ENCODE measurements at places on chromosomes 3 and 15.
A peak's percentile ranks its signal among the peaks of the same experiment; 100 is the strongest.

- no peak for DNase-seq
These were observed 20.2 kb downstream of the GBE1 start for GRCh38 chr3:81741216-81741615.

GRCh38 chr3:113747283-113748046 lies 630 bp downstream of the ATP6V1A start:
- peak; percentile 53 for DNase-seq

DNA sequence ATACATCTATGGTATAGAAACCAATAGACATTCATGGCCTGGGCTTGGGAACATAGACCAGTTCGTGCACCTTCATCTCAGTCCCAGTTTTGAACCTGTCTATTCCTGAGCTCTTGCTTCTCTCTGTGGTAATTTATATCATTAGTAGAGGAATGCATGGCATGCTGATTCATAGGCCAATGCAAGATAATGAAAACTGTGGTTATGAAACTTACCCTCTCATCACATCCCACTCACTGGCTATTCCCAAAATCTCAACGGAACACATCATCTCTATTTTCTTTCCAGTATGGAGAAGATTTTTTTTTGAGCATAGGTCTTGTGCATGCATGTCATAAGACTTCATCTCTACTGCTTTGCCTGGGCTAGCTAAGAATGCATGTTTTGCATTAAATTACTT lies 18.7 kb upstream of the P2RY12 start:
- no peak for DNase-seq

- no peak for DNase-seq
These were observed 50.6 kb upstream of the TBC1D23 start for GRCh38 chr3:100209948-100210771.

- no peak for DNase-seq
These were observed 249.4 kb downstream of the CHL1 start for GRCh38 chr3:445960-446359.

GRCh38 chr3:30520699-30521098 lies 85.7 kb upstream of the TGFBR2 start:
- no peak for DNase-seq

- DNase-seq: no peak
These were observed 110.3 kb upstream of the ICE2 start for GRCh38 chr15:60589253-60589652.

DNA sequence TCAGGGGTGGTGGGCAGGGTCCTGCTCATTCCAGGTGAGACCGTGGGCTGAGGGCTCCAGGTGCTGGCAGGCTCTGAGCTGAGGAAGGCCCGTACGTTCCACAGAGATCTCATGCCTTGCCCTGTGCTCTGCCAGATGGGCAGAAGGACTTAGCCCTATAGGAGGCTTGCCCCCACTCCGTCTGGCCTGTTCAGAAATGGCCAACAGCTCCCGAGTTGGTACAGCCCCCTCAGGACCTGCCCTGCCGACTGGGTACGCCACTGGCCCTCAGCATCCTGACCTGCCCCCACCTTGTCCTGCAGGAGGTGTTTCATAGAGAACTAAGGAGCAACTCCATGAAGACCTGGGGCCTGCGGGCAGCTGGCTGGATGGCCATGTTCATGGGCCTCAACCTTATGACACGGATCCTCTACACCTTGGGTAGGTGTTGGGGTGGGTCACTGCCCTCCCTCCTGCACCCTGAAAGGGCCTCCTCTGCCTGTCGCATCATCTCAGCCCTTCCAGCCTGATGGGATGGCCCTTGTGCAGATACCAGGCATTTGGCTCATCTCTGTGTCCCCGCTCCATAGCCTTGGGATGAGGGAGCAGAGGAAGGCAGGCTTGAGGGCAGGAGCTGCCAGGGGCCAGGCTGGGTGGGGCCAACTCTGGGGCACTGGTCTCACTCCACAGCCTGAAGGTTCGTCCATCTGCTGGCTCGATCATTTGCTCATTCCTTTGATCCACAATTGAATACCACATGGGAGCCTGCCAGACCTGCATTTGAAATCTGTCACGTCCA lies 14.2 kb downstream of the TMEM43 start:
- DNase-seq: no peak

- DNase-seq: no peak
These were observed 101.1 kb upstream of the SLC2A2 start for GRCh38 chr3:171127611-171128010.

DNA sequence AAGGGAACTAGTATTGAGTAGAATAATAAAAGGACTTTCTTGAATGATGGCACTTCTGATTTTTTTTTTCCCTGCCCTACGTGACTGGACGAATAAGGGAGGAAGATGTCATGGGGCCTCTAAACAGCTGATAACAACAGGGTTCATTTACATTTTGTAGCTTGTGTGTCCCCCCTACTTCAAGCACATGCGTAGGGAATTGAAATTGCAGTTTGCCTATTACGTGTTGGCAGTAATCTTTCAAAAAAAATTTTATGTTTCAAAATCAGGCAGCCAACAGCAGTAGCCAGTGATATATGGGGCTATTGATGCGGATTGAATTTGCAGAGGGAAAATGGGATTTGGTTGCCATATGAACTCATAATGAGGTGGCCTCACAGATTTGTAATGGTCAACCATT lies 58.7 kb downstream of the PTPRG start:
- no peak for DNase-seq

DNA sequence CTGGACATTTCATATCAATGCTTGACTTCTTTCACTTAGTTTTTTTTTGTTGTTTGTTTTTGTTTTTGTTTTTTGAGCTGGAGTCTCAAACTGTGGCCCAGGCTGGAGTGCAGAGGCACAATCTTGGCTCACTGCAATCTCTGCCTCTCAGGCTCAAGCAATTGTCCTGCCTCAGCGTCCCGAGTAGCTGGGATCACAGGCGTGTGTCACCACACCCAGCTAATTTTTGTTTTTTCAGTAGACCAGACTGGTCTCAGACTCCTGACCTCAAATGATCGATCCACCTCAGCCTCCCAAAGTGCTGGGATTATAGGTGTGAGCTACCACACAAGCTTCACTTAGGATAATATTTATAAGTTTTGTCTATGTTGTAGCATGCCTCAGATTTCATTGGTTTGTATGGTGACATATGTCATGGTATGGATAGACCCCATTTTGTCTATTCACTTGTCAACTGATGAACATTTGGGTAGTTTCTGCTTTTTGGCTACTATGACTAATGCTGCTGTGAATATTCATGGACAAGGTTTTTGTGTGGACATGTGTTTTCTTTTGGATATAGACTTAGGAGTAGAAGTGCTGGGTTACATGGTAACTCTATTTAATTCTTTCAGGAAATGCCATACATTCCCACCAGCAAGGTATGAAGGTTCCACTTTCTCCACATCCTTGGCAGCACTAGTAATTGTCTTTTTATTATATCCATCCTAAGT lies 6.8 kb upstream of the PRR23E start:
- no peak for DNase-seq

DNA sequence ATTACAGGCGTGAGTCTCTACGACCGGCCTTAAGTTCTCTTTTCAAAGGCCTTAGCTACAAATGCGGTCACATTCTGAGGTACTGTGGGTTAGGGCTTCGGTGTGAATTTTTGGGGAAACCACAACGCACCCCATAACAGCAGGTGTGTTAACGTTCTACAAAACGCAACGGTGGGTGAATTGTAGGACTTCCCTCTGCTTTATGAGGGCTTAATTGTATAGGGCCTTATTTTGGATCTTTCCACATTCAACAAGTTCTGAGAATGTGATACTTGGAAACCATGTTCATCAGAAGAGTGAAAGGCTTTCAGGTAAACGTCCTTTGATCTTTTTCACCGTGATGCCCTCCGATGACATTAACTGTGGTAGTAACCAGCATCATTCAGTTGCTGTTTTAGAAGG lies 998.6 kb upstream of the CFAP20DC start:
- no peak for DNase-seq

- DNase-seq: no peak
These were observed 56.3 kb upstream of the CSPG5 start for GRCh38 chr3:47634996-47635395.
